ENCODE measurements at places on chromosomes 2 and 18. TPM values are rescaled to one million over a fixed set of nuclear protein-coding genes. Genes with fewer than 3 reads are reported as not detected.

The ALPI gene
- total RNA-seq, result not detected

The DSG1 gene
- 0.64 TPM for total RNA-seq

The TMEM87B gene
- total RNA-seq, result 37.1 TPM

The IL37 gene
- not detected for total RNA-seq

The CAPN13 gene
- total RNA-seq, result not detected

The DSC3 gene
- total RNA-seq, result 193 TPM

The OTOS gene
- total RNA-seq, result not detected

The CNGA3 gene
- under 0.01 TPM for total RNA-seq

The HMSD gene
- total RNA-seq, result 0.26 TPM

The POTEJ gene
- not detected for total RNA-seq

The EIF2AK2 gene
- 10.5 TPM for total RNA-seq

The GYPC gene
- 0.51 TPM for total RNA-seq

The SOX11 gene
- not detected for total RNA-seq

The SEPTIN2 gene
- total RNA-seq, result 181 TPM

The EMX1 gene
- total RNA-seq, result 0.26 TPM

The DHRS9 gene
- total RNA-seq, result 19.1 TPM

The CRYBA2 gene
- total RNA-seq, result not detected

The COL4A3 gene
- total RNA-seq, result under 0.01 TPM

The MERTK gene
- 3.9 TPM for total RNA-seq

The SLC25A52 gene
- under 0.01 TPM for total RNA-seq

The AGXT gene
- total RNA-seq, result not detected

The GAREM1 gene
- 10.0 TPM for total RNA-seq

The CFC1 gene
- not detected for total RNA-seq

The BCL11A gene
- total RNA-seq, result 3.6 TPM

The PDCD1 gene
- total RNA-seq, result not detected

The ZSWIM2 gene
- not detected for total RNA-seq

The GATA6 gene
- 2.9 TPM for total RNA-seq

The M1AP gene
- 1.0 TPM for total RNA-seq

The ZDBF2 gene
- total RNA-seq, result 7.7 TPM

The ANO7 gene
- 0.13 TPM for total RNA-seq

The TSHZ1 gene
- total RNA-seq, result 1.3 TPM

The GALR1 gene
- total RNA-seq, result not detected

The IGFBP5 gene
- 0.51 TPM for total RNA-seq

The HOXD12 gene
- total RNA-seq, result not detected

The CCDC102B gene
- 1.6 TPM for total RNA-seq

The NDUFV2 gene
- 69.0 TPM for total RNA-seq

The STARD6 gene
- total RNA-seq, result not detected

The POU3F3 gene
- total RNA-seq, result not detected

The CACNB4 gene
- 0.53 TPM for total RNA-seq

The RGPD3 gene
- total RNA-seq, result 0.26 TPM

The CFAP65 gene
- not detected for total RNA-seq

The DPYSL5 gene
- not detected for total RNA-seq

The IL1R1 gene
- total RNA-seq, result 1.6 TPM

The HSPD1 gene
- 391 TPM for total RNA-seq

The SERPINB3 gene
- total RNA-seq, result 22.4 TPM

The ARHGEF33 gene
- 0.38 TPM for total RNA-seq

The RTTN gene
- total RNA-seq, result 31.3 TPM

The SLC5A7 gene
- total RNA-seq, result not detected

Data from bronchial epithelial cell (primary cell).